ENCODE measurements at places on chromosomes 16 and 17.
A peak's percentile ranks its signal among the peaks of the same experiment; 100 is the strongest.

- DNase-seq, result no peak
Observed at GRCh38 chr17:52255347-52255746, 96.8 kb upstream of the CA10 start.

GRCh38 chr17:28716740-28717577 lies 709 bp downstream of the RAB34 start:
- no peak for DNase-seq

- no peak for DNase-seq
Observed at GRCh38 chr17:65931246-65932149, 260.4 kb downstream of the CEP112 start.

GRCh38 chr17:39889200-39889599 lies 21.2 kb downstream of the ZPBP2 start:
- DNase-seq, result no peak

- peak; percentile 54 for DNase-seq
Observed at GRCh38 chr17:4566785-4567184, 6.4 kb upstream of the GGT6 start.

Data from Jurkat, Clone E6-1 (cell line).